ENCODE measurements at places on chromosomes 7 and 10. TPM values are rescaled to one million over a fixed set of nuclear protein-coding genes. Genes with fewer than 3 reads are reported as not detected.

Gene ITGA8
- total RNA-seq, result not detected

Gene CALHM1
- not detected for total RNA-seq

Gene CCDC6
- 37.6 TPM for total RNA-seq

Gene GRID2IP
- total RNA-seq, result not detected

Gene TMEM213
- total RNA-seq, result not detected

Gene NUB1
- 83.1 TPM for total RNA-seq

Gene DRGX
- total RNA-seq, result not detected

Gene TACC2
- total RNA-seq, result 31.1 TPM

Gene TMEM273
- total RNA-seq, result not detected

Gene HIPK2
- 24.3 TPM for total RNA-seq

Gene EBF3
- total RNA-seq, result not detected

Gene LIPA
- 70.7 TPM for total RNA-seq

Gene MGMT
- 13.0 TPM for total RNA-seq

Gene KCNMA1
- 0.54 TPM for total RNA-seq

Gene MMP21
- not detected for total RNA-seq

Gene CASP2
- 12.7 TPM for total RNA-seq

Measured in NCI-H460 (cell line).